CD4-positive, alpha-beta T cell treated with Interleukin-6 at 100 ng/mL for 8 hours (primary cell): ENCODE measurements at places on chromosomes 6 and 20.

GRCh38 chr20:22789676-22790075 is 205.3 kb upstream of the FOXA2 start:
- no peak for DNase-seq

GRCh38 chr20:20369250-20370093 is 1.6 kb downstream of the INSM1 start:
- DNase-seq, result no peak

- no peak for DNase-seq
Measured at GRCh38 chr6:111278731-111279130, 191.4 kb downstream of the SLC16A10 start.

- DNase-seq, result no peak
Measured at GRCh38 chr6:25022140-25022553, 86.4 kb upstream of the RIPOR2 start.

DNA sequence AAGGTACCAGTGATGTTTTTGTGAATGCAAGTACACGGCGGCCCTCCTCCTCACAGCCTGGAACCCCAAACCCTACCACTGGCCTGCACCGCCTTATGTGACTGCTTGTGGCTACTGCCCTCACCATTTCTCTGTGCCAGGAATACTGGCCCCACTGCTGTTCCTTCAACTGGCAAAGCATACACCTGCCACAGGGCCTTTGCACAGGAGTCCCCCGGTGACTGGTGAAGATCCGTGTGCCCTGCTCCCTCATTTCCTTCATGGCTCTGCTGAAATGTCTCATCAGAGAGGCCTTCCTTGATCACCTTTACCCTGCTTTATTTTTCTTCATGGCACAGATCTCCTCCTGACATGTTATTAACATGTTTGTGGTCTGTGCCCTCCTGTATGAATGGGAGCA is 53.8 kb downstream of the FOXC1 start:
- no peak for DNase-seq

DNA sequence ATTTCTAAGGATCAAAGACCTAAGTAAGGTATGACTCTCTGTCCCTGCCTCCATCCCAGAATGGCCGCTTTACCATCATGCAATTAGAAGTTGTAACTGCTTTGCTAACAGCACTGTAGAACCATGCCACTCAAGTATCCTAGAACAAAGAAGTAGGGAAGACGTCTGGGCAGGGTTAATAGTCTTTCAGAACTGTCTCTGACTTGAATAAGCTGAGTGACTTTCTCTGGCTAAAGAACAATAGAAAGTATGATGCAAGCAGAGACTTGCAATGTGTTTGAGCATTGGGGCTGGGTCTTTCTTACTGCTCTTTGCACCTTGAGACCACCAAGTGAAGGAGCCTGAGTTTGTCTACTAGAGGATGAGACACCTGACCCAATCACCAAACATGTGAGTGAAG is 279.6 kb upstream of the JAG1 start:
- DNase-seq, result no peak
